ENCODE measurements at places on chromosomes 3 and 15. TPM values are rescaled to one million over a fixed set of nuclear protein-coding genes. Genes with fewer than 3 reads are reported as not detected.

The GNAT1 gene
- not detected for total RNA-seq

The AHSG gene
- total RNA-seq: not detected

The CIP2A gene
- 19.6 TPM for total RNA-seq

The SCAANT1 gene
- total RNA-seq: not detected

The LRRN1 gene
- not detected for total RNA-seq

The TRAT1 gene
- not detected for total RNA-seq

The ITGA11 gene
- total RNA-seq: 1.6 TPM

The ATG7 gene
- total RNA-seq: 33.5 TPM

All from bladder microvascular endothelial cell (primary cell).